ENCODE measurements at places on chromosomes 4 and X. TPM values are rescaled to one million over a fixed set of nuclear protein-coding genes. Genes with fewer than 3 reads are reported as not detected.

DNA sequence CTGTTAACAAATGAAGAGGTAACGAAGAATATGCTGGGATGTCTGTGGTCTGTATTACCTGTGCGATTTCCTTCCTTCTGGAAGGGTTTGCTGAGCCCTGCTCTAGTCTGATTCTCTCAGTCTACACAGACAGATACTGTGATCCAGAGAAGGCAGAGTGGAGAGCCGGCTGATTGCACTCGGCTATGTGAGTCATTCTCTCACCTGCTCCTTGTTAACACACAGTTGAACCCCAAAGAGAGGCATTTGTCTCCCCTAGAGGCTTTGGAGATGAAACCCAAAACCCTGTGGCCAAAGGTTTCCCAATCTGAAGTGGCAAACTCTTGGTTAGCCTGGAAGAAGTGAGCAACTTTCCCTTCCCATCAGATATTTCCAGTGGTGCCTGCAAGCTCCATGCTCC, 78.1 kb upstream of the GPC4 start:
- no peak for ATAC-seq

GRCh38 chrX:154719132-154719675, 31.7 kb downstream of the GAB3 start:
- ATAC-seq, result peak; percentile 22

DNA sequence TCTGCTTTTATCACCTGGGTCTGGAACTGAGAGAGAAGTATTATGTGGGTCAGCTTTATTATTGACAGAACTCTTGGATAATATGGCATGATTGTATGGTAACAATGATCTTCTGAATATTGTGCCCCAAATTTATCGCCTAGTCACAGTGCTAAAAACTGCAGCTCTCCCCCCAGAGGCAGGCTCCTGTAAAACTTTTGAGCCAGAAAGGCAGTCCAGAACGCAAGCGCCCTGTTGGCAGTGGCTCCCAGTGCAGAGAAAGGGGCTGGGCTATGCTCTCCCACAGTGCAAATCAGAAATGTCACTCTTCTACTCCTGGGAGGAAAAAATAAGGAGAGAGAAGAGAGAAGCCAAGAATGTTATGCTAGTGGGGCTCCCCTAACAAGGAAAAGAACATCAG, 50.5 kb downstream of the HELT start:
- no peak for ATAC-seq

- no peak for ATAC-seq
Observed at GRCh38 chr4:124092541-124092984, 620.0 kb downstream of the ANKRD50 start.

ADH1B gene
- total RNA-seq, result 224 TPM

OTUD6A gene
- not detected for total RNA-seq

CSAG1 gene
- not detected for total RNA-seq

COX7B2 gene
- total RNA-seq, result not detected
